ENCODE measurements at places on chromosomes 16 and 17.

DNA sequence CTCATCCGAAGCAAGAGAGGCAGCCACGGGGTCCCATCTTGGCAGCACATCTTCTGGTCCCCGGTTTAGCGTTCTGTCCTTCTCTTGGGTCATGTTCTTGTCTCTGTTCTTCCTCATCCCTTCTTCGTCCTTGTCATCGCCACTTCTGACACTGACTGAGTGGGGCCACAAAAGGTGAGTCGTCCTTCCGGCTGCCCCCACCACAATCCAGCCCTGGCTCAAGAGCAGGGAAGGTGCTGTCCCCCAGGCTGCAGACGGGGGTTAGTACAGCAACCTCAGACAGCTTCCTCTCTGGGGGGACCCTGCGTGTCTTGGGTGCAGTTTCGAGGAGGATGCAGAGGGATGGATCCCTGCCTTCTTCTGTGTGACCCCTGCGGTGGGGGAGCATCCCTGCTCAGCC is 21.8 kb downstream of the NAA60 start:
- DNase-seq: no peak

DNA sequence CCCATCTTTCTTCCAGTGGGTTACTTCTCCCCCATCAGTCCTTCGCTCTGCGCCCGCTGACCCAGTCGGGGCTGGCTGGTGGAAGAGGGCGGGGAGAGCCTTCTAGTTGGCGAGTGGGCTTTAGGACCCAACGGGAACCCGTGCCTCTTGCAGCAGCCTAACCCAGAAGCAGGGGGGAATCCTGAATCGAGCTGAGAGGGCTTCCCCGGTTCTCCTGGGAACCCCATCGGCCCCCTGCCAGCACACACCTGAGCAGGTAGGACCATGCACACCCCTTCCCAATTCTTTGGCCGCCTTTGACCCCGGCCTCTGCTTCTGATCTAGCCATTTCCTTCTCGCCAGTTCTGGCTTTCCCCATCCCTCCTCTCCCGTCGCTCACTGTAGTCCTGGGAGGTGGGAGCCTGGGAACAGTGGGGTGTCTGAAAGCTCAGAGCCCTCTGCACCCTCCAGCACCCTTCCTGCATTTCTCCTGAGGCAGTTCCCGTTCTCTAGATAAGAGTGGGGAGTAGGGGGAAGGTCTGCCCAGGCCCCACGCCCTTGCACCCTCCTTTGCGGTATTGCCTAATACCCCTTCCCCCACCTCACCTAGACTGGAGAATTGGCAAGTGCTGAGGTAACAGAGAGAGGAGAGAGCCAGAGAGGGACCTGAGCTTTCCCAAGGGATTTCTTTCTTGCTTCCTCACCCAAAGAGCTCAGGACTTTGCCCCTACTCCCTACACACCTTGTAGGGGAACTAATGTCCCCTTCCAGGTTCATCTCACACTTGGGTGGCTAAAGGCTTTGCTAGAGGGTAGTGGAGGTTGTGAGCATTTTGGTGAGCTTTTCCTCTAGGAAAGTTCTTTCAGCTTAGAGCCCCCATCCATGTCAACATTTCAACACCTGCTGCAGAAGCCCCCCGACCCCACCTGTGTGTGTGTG is at the start of gene RARA:
Gene RARA, plus strand, starts transcription at position 150 of the 918 bp plus-strand sequence. CDS start 22,039 bp downstream, outside the sequence.
- no peak for DNase-seq

DNA sequence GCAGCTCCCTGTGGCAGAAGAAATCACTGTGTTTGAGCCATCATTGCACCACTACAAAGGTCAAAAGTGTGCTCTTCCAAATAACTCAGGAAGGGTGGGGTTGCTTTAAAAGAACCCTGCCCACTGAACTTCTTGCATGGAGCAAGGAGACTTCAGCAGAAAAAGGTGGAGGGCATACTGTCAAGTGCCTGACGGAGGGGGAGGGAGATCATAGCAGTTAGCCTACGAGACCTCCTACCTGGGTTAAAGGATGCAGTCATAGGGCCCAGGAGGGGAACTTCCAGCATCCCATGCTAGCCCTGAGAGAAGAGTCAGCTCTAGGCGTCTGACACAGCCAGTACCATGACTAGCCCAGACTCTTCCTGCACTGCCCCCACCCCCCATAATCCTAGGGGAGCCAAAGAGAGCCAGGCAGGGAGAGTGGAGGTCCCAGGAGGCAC is 45.3 kb upstream of the MSI2 start:
- DNase-seq: no peak

DNA sequence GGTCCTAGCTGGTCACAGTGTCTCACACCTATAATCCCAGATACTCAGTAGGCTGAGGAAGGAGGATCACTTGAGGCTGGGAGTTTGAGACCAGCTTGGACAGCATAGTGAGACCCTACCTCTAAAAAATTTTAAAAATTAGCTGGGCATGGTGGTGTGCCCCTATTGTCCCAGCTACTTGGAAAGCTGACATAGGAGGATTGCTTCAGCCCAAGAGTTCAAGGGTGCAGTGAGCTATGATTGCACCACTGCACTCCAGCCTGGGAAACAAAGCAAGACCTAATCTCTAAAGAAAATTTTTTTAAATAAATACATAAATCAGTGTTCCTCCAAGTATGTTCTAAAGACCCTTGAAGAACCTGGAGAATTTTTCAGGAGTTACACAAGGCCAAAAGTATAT is 50.6 kb upstream of the GNAO1 start:
- DNase-seq: no peak

DNA sequence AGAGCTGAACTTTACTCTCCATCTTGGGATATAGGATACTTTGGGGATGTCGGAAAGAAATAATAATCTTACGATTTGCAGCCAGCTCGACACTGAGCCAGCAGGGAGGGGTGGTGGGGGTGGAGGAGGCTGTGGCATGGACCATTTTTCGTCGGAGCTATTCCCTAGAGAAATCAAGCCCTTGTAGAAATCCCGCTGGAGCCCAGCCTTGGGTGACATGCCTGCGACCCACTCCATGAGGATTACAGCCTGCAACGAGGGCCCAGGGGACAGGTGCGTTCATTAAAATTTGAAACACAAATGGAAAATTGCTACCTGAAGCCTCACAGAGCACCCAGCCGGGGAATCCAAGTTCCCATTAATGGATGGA is 82.8 kb upstream of the GSE1 start:
- no peak for DNase-seq

DNA sequence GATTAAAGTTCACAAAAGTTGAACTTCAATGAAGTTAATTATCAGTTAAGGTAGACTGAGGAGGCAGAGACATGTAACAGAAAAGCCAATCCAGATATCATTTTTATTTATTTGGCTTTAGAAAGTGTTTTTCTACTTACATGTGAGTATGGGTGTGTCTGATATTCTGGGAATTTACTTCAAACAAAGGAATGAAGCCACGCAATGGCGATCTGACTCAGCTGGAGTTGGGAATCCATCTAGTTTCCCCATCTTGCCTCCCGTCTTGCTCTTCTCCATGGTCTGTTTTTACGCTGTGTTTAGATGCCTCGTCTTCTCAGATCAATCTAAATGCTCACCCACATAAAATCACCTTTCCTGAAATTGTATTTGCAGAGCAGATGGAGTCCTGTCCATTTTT is 1.7 kb upstream of the KCNJ16 start:
- DNase-seq: no peak

- DNase-seq: no peak
Observed at GRCh38 chr17:19364699-19365498, 2.4 kb upstream of the B9D1 start.

DNA sequence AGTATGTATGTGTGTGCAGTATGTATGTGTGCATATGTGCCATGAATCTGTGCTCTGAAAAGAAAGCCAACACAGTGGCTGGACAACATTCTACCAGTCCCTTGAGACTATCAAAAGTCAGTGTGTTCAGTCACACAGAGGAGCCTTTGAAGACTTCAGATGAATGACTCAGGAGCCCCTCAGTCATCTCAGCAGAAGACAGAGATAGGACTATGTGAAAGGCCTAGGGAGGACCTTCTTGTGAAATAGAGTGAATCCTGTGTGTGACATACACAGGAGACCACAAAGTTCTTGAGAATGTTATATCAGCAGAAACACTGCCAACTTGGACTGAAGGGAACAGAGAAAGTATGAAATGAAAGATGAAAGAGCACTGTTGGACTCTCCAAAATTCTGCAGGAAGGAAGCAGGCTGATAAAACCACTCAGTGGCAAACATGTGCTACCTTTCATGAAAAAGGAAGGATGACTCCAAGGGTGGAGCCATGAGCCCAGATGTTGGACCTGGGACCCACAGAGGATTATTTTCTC is 108.4 kb downstream of the METRNL start:
- DNase-seq: no peak

- DNase-seq: no peak
Observed at GRCh38 chr17:17573912-17574311, 17.6 kb downstream of the PEMT start.

- no peak for DNase-seq
Observed at GRCh38 chr16:8788578-8789172, 8.8 kb downstream of the TMEM186 start.

GRCh38 chr16:54588026-54588425 is 301.4 kb upstream of the IRX3 start:
- no peak for DNase-seq

- no peak for DNase-seq
Observed at GRCh38 chr16:72848759-72849664, 198.9 kb downstream of the ZFHX3 start.

DNA sequence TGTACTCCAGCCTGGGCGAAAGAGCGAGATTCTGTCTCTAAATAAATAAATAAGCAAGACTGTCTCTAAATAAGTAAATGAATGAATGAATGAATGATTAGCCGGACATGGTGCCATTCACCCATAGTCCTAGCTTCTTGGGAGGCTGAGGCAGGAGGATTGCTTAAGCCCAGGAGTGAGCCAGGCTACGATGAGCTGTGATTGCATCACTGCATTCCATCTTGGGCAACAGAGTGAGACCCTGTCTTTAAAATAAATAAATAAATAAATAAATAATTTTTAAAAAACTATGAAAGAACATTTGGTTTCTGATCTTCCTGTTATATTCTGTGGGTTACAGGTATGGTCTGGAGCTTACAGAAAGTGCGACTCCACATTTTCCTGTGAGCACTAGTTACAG is 65.0 kb downstream of the C17orf58 start:
- DNase-seq: no peak

- no peak for DNase-seq
Observed at GRCh38 chr17:18105595-18105994, 3.0 kb upstream of the MYO15A start.

- no peak for DNase-seq
Observed at GRCh38 chr16:84367297-84367680, 1.0 kb upstream of the ATP2C2 start.

GRCh38 chr16:12236589-12236988 is 260.1 kb downstream of the SNX29 start:
- DNase-seq: no peak

DNA sequence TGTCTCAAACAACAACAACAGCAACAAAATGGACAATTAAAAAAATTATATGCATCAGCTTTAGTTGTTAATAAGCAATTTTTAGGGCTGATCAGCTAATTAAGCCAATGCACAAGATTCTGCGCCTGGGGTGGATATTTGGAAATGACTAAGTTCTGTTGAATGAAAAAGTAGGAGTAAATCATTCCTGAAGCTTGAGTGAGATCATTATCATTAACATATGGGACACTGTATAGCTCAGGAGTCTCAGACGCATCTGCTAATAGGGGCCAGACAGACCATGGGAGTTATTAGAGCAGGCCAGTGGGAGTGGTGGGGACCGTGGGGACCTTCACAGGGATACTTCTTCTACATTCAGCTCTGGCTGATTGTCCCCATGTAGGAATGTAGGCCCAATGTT is 22.8 kb downstream of the IRX5 start:
- DNase-seq: no peak

DNA sequence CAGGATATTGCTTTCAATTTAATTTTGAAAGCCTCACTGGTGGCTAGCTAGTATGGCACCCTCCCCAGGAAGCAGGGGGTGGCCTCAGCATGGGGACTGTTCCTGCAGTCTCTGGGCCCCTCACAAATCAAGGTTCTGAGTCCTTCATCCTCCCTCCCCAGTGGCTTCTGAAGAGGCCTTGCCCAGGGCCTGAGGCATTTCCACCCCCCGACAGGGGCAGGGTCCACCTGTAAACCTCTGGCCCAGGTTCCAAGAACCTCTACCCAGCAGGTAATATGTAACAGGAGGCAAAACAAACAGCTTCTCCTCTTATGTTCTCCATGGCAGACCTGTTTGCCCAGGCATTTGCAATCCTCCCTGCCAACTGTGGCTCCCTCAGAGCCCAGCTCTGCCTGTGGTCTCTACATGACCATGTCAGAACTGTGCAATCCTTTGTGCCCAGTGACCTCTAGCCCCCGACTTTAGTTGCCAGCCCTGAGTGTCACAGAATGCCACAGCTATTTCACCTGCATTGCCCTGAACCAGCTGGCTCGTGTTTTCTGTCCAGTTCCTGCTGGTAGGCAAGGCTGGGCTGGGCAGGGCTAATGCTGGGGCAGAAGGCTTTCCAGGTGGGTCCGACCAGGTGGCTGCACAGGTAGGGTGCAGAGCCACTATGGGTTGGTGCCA is 14.3 kb downstream of the ACSF2 start:
- DNase-seq: no peak

DNA sequence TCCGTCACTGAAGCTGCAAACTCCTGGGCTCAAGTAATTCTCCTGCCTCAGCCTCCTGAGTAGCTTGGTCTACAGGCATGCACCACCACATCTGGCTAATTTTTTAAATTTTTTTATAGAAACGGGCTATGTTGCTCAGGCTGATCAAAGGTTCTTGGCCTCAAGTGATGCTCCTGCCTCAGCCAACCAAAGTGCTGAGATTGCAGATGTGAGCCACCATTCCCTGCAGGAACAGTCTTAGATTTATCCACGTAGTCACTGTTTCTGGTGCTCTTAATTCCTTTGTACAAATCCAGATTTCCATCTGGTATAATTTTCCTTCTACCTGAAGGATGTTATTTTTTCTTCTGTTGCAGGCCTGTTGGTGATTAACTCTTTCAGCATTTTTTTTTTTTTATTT is 13.0 kb downstream of the SLC26A11 start:
- DNase-seq: no peak

GRCh38 chr17:63841350-63842172 is 924 bp downstream of the SMARCD2 start:
- no peak for DNase-seq

DNA sequence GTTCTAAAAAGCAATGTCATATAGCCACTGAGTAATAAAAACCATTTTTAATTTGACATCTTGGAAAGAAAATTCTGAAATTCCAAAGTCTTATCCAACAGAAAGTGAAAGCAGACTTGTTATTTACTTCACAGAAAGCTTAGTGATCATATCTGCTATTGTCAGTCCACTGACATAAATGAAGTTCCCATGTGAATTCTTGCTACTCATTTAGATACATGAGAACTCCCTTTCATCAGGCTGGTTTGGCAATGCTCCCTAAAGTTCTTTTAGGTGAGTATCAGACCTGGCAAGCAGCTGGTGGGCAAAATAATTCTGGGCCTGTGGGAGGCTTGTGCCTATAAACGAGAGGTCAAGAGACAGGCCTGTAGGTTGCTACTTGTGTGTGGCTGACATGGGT is 23.4 kb downstream of the NME2 start:
- DNase-seq: no peak

- no peak for DNase-seq
Observed at GRCh38 chr17:67582673-67583081, 135.1 kb upstream of the NOL11 start.

DNA sequence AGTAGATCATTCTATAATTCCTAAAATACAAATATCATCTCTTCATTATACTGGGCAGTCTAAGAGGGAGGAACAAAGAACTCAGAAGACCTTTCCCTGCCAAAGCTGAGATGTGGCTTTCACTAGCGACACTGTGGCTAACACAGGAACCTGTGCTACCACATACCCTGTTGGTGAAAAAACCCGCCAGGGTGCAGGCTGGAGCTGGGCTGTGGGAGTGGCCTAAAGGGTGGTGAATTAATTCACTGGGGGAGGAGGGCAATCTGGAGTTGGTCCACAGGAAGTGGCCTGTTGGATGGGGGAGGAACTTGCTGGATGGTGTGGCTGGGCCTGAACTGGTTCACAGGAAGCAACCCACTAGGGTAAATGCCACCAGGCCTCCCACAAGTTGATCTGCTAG is 7.4 kb downstream of the ZNF594 start:
- DNase-seq: no peak

All from stimulated activated CD4-positive, alpha-beta T cell treated with anti-CD3 and anti-CD28 coated beads, Interleukin-1b, Interleukin-23, amount 100 ng/mL, for 1 hour (primary cell).